Esophagus squamous epithelium (tissue), 5 donors: ENCODE measurements at places on chromosomes 13 and 19.

DNA sequence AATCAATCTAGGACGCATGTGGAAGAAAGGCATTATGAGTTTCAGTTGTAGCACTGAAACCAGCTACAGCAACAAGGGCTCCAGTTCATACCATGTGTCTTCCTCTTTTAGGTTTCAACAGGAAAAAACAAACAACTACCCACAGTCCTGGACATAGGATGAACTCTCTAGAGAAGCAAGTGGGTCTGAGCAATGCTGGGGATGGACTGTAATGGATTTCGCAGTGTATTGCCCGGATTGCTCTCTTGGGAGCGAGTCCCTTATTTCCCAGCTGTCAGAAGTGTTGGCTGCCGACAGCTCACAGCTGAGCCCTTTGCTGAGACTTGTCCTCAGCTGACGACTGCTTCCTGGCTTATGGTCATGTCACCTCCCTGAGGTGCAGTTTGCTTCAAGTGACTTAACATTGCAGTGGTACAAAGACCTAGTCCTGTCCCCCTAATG lies 12.1 kb upstream of the MYCBP2 start:
- DNase-seq: no peak

DNA sequence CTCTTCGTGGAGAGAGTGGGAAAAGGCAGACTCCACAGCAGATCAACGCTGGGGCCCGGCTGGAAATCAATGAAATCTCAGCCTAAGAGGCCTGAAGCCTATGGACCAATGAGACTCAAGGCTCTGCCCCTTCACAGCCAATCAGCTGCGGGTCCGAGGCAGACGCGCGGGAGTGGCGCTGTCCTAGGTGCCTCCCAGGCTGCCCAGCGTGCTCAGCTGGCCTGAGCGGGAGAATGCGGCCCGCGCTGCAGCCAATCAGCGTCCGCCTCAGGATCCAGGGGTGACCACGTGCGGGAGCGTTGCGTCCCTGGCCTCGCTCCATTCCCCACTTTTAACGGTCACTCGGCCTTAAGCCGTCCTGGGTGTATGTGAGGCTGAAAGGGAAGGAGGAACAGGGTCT lies at the start of gene ZBTB32:
Gene ZBTB32, plus strand, starts transcription at position 341 of the 400 bp plus-strand sequence. CDS start 10,069 bp downstream, outside the sequence.
- DNase-seq: no peak

DNA sequence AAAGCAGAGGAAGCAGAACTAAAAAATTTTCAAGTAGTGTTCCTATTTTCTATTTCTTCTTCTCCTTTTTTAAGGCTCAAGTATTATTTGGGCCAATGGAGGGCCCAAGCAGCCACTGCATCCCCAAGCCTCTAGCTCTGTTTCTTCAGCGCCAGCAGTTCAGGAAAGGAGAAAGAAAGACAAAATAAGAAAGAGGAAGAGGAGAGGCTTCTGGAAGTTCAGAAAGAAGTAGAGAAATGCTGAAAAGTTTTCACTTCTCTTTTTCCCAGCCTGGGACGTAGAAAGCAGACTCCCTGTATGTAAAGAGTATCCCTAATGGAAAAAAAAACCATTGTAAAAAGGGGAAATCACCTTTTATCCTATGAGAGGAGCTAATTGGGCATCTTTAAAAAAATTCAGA lies 165.5 kb upstream of the KLF12 start:
- no peak for DNase-seq

DNA sequence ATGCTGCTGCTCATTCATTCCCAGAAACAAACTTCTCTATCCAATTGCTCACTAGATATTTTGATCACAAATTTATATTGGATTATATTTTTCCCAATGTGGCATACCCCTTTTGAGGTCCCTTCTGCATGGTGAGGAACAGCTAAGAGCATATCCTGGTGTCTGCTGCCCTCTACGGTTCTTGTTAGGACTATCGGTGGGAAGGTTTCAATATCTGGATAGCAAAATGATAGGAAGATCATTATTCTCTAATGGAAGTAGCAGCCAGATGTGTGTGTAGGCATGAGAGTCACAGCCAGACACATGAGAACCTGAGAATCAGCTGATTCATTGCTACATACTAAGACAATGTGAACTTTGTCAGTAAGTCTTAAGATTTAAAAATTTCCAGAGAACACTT lies 1422.4 kb upstream of the MIR17HG start:
- DNase-seq: no peak

DNA sequence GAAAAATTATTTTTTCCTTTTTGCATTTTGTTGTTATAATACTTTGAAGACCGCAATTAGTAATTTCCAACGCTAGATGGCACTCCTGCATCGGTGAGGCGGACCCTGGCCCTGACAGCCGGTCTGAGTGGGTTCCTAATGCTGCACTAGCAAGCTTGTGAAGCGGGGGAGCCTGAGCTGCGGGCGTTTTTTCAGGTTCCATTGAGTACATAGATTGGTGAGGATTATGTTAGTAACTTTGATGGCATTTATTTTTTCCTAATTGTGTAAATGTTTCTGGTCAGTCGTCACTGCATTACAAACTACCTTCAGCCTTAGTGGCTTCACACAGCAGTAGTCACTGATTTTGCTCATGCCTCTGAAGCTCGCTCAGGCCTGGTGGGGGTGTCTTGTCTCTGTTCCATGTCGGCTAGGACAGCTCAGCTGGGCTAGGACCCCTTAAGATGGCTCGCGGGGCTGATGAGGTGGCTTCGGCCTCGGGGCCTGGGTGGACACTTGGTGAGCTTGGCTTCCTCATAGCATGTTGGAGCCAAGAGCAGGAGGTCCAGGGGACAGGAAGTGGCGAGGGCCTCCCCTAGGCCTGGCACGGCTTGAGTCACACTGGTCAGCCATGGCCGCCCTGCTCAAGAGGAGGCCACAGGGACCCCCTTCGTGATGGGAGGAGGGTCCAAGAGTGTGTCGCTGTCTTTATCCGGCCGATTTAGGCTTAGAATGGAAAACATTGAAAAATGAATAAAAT lies 25.0 kb downstream of the ERCC5 start:
- DNase-seq: no peak
